ENCODE measurements at places on chromosomes 1 and 21. TPM values are rescaled to one million over a fixed set of nuclear protein-coding genes. Genes with fewer than 3 reads are reported as not detected.
A peak's percentile ranks its signal among the peaks of the same experiment; 100 is the strongest.

DNA sequence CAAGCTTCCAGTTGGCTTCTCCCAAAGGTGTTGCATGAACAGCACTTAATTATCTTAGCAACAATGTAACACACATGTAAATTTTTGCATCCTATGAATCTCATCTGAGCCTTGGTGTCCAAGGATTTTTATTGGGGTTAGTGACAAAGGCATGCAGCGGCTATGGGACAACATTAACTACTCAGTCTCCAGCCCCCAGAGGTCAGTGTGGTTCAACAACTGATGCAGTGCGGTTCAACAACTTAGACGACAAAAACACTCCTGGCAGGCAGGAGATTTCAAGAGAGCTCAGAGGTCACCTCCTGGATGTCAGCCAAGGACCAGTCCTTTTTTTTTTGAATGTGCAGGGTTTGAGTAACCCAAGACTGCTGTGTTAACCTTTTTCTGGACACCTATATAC is 77.5 kb upstream of the HMCN1 start:
- DNase-seq: no peak
- H3K36me3 ChIP-seq: no peaks in the 10 kb centered on the region
- H3K27ac ChIP-seq: no peak overlapping the region
- H3K27me3 ChIP-seq: no peaks in the 10 kb centered on the region

IL22RA1 gene
- total RNA-seq: 66.0 TPM

AGL gene
- 12.5 TPM for total RNA-seq

F13B gene
- total RNA-seq: not detected

DCST2 gene
- 4.9 TPM for total RNA-seq

GREM2 gene
- total RNA-seq: 1.3 TPM

- H3K27me3 ChIP-seq: no peaks in the 10 kb centered on the region
- H3K4me3 ChIP-seq: no peak overlapping the region
- H3K4me1 ChIP-seq: no peaks in the 10 kb centered on the region
- no peak overlapping the region for H3K27ac ChIP-seq
- DNase-seq: no peak
- H3K36me3 ChIP-seq: no peaks in the 10 kb centered on the region
Observed at GRCh38 chr1:185719021-185719420, 15.2 kb upstream of the HMCN1 start.

- no peaks in the 10 kb centered on the region for H3K27me3 ChIP-seq
- DNase-seq: no peak
- H3K27ac ChIP-seq: no peak overlapping the region
- no peak overlapping the region for H3K4me3 ChIP-seq
Observed at GRCh38 chr21:28657566-28657965, 335.1 kb downstream of the LTN1 start.

- no peak overlapping the region for H3K27ac ChIP-seq
- no peaks in the 10 kb centered on the region for H3K4me1 ChIP-seq
- H3K4me3 ChIP-seq: no peak overlapping the region
- H3K27me3 ChIP-seq: no peaks in the 10 kb centered on the region
Observed at GRCh38 chr1:42368096-42368795, 12.3 kb upstream of the RIMKLA start.

- no peaks in the 10 kb centered on the region for H3K36me3 ChIP-seq
- no peaks in the 10 kb centered on the region for H3K27me3 ChIP-seq
- no peak overlapping the region for H3K4me3 ChIP-seq
Observed at GRCh38 chr1:37255136-37255795, 219.1 kb upstream of the ZC3H12A start.

THEM5 gene
- not detected for total RNA-seq

- no peak overlapping the region for H3K4me3 ChIP-seq
- H3K27ac ChIP-seq: no peak overlapping the region
- no peak for DNase-seq
- H3K27me3 ChIP-seq: no peaks in the 10 kb centered on the region
Observed at GRCh38 chr21:31772674-31773555, 41.0 kb upstream of the SCAF4 start.

DNA sequence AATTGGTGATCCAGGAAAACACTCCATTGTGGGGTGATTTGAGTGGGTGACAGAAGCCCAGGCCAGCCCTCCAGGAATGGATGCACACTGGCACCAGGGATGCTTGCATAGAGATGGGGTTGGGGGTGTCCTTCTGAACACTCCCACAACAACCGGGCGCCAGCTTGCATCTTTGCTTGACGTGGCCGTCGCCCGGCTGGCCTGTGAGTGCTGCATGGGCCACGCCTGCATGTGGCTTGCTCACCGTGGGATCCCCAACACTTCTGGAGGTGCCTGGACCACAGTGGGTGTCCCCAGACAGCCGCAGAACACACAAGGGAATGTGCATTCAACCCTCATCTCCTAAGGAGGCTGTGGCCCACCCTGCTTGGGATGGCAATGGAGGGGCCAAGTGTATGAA is 55.1 kb downstream of the SIK1 start:
- no peak overlapping the region for H3K27ac ChIP-seq
- H3K27me3 ChIP-seq: no peaks in the 10 kb centered on the region
- DNase-seq: no peak
- H3K36me3 ChIP-seq: no peaks in the 10 kb centered on the region
- H3K4me1 ChIP-seq: no peaks in the 10 kb centered on the region

DNA sequence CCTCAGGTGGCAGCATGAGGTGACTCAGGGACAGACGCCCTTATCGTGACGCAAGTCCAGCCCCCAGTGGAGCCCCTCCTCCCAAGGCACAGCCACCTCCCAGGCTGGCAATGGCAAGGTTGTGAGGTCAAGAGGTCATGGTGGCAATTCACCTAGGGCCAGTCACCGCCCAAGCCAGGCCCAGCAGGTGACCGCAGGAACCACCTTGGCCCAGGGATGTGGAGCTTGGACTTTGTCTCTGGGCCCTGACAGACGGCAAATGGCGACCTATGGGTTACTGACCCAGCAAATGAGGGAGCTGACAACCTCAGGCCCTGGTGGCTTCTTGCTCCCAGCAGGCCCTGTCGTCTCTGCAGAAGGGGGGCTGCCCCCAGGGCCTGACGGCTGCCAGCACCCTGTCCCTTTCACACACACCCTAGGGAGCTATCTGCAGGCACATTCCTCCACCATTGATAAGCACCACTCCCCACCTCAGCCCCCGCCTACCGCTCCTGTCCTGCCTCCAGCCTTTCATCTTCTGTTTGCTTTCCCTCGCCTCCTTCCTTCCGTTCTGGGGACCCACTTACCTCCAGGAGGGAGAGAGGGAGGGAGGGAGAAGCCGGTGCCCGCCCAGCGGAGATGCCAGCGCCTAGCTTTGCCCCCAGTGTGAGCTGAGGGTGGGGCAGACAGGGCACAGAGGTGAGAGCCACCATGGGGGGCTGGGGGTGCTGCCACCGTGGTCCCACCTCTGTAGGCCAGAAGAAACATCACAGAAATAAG is 12.1 kb downstream of the EPHA2 start:
- DNase-seq: peak; percentile 89
- no peaks in the 10 kb centered on the region for H3K27me3 ChIP-seq
- H3K4me1 ChIP-seq: no peaks in the 10 kb centered on the region
- H3K4me3 ChIP-seq: peak overlapping the region; percentile 1

RBP7 gene
- total RNA-seq: 2.3 TPM

GRCh38 chr21:35197992-35198431 is 148.9 kb upstream of the RUNX1 start:
- no peak overlapping the region for H3K4me3 ChIP-seq
- no peak for DNase-seq
- H3K4me1 ChIP-seq: no peaks in the 10 kb centered on the region
- H3K27me3 ChIP-seq: no peaks in the 10 kb centered on the region

CGN gene
- 166 TPM for total RNA-seq

DNA sequence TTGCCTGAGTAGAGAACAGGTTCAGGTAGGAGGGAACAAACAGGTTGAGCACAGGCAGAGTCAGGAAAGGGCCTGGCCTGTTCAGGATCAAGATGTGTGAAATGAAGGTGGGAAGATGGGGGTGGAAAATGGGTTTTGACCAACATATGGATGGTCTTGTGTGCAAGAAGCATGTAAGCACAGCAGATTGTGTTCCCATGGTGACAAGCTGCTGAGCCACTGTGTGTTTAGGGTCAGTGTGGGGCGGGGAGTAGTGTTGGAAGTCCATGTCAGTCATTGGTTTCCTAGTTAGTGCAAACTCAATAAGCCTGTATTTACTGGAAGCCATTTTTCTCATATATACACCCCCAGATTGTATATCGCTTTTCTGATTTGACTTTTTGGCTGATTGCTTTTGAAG is 111.9 kb downstream of the CAMTA1 start:
- no peaks in the 10 kb centered on the region for H3K36me3 ChIP-seq
- no peak overlapping the region for H3K27ac ChIP-seq
- H3K4me3 ChIP-seq: no peak overlapping the region
- no peaks in the 10 kb centered on the region for H3K27me3 ChIP-seq

DNA sequence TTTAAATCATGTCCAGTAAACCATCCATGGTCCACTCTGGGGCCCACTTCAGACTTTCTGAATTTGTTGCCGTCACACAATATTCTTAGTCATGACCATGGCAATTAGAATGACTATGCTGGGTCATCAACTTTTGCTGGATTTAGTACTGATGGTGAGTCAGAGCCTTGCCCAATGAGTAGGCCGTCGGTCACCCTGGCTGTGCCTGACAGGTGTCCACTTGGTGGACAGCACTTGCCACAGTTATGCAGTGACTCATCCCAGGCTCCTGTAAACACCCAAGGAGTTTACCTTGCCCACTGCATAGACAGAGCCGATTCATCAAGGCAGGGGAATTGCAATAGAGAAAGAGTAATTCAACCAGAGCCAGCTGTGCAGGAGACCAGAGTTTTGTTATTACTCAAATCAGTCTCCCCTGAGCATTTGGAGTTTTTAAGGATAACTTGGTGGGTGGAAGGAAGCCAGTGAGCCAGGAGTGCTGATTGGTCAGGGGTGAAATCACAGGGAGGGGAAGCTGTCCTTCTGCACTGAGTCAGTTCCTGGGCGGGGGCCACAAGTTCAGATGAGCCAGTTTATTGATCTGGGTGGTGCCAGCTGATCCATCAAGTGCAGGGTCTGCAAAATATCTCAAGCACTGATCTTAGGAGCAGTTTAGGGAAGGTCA is 333.8 kb downstream of the PTPRU start:
- H3K36me3 ChIP-seq: no peaks in the 10 kb centered on the region
- no peak overlapping the region for H3K4me3 ChIP-seq
- no peaks in the 10 kb centered on the region for H3K27me3 ChIP-seq
- no peaks in the 10 kb centered on the region for H3K4me1 ChIP-seq
- H3K27ac ChIP-seq: no peak overlapping the region

DNA sequence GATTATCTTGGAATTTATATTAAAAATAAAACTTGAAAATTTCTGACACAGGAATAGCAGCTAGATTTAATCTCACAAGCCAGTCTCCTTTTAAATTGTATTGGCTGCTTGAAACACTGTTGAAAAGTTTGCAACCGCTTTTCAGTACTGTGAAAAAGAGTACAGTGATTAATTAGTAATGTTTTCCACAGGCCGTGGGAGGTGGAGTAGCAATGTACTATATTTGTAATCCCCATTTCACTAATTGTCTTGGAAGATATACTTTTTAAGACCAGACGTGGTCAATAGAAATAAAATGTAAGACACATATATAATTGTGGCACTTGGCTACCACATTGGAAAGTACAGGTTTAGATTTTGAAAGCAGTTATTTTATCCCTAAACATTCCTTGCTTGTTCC is 40.8 kb upstream of the MYOCOS start:
- no peaks in the 10 kb centered on the region for H3K4me1 ChIP-seq
- no peaks in the 10 kb centered on the region for H3K27me3 ChIP-seq
- H3K4me3 ChIP-seq: no peak overlapping the region
- no peak for DNase-seq
- H3K27ac ChIP-seq: no peak overlapping the region

- H3K36me3 ChIP-seq: no peaks in the 10 kb centered on the region
- H3K27ac ChIP-seq: no peak overlapping the region
- H3K4me3 ChIP-seq: no peak overlapping the region
Observed at GRCh38 chr1:247172996-247173395, 1.2 kb upstream of the ZNF124 start.

TAGLN2 gene
- 145 TPM for total RNA-seq

DNA sequence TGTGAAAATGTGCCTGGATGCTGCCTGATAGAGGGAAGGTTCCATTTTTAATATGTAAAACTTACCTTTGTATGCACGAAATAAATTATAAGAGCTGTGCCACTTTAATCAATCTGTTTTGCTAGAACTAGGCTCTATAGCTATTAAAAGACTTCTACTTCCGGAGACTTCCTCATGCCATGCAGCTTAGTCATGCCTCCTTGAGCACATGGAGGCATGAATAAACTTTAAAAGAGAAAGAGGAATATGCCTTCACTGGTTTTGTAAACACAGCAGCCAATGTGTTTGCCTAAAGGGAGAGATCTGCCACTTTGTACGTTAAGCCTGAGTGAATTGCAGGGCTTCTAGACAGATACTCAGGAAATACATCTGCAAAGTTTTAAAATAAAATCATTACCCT is 604.6 kb downstream of the LRRIQ3 start:
- DNase-seq: no peak
- no peaks in the 10 kb centered on the region for H3K27me3 ChIP-seq
- H3K4me3 ChIP-seq: peak overlapping the region; percentile 31
- H3K36me3 ChIP-seq: no peaks in the 10 kb centered on the region
- no peaks in the 10 kb centered on the region for H3K4me1 ChIP-seq
- H3K27ac ChIP-seq: no peak overlapping the region

GRCh38 chr1:203547771-203548421 is 53.9 kb downstream of the OPTC start:
- no peaks in the 10 kb centered on the region for H3K27me3 ChIP-seq
- H3K36me3 ChIP-seq: no peaks in the 10 kb centered on the region
- H3K4me1 ChIP-seq: no peaks in the 10 kb centered on the region
- no peak for DNase-seq
- H3K4me3 ChIP-seq: no peak overlapping the region

SFPQ gene
- 258 TPM for total RNA-seq

GRCh38 chr1:166969074-166969677 is 6.2 kb downstream of the ILDR2 start:
- no peaks in the 10 kb centered on the region for H3K27me3 ChIP-seq
- DNase-seq: no peak
- no peak overlapping the region for H3K27ac ChIP-seq
- H3K36me3 ChIP-seq: no peaks in the 10 kb centered on the region
- H3K4me3 ChIP-seq: no peak overlapping the region

DNA sequence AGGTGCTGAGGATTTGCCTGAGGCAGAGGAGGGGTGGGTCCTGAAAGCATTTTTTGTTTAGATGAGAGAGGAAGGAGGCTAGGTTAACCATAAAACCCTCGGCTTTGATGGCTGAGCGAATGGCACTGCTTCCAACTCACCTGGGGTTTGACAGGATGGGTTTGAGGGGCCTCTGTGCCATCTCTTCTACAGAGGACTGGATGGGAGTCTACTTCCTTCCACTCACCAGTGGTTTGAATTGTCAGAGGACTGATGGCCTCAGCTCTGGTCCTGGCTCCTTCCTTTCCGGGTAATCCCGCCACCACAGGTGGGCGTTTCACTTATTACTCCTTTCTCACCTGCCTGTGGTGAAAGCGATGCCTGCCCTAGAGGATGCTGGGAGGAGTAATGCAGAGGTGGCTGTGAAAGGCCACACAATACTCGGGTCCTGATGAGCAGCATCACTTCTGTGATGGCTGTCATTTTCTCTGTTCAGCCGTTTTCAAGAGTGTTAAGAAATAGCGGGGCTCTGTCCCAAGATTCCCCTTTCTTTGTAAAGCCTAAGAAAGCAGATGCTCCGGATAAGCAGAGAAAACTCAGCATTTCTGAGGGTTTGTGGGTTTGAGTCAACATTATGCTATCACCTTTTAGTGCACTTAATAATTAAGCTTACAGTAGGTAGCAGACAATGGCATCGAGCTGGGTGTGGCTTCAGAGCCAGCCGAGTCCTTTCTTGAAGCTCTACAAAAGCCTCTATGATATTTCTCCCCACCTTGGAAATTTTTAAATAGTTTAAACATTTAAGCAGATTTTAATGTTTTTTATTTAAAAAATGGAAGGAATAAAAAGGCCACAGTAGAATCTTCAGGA is 220.7 kb downstream of the HLX start:
- H3K36me3 ChIP-seq: no peaks in the 10 kb centered on the region
- H3K4me3 ChIP-seq: no peak overlapping the region
- DNase-seq: no peak
- no peaks in the 10 kb centered on the region for H3K27me3 ChIP-seq
